ENCODE measurements at places on chromosomes 4 and X.

GRCh38 chr4:186653969-186654368 lies 69.7 kb downstream of the FAT1 start:
- no peak overlapping the region for H3K4me3 ChIP-seq
- no peaks in the 10 kb centered on the region for H3K4me1 ChIP-seq
- no peaks in the 10 kb centered on the region for H3K27me3 ChIP-seq
- no peak for DNase-seq

DNA sequence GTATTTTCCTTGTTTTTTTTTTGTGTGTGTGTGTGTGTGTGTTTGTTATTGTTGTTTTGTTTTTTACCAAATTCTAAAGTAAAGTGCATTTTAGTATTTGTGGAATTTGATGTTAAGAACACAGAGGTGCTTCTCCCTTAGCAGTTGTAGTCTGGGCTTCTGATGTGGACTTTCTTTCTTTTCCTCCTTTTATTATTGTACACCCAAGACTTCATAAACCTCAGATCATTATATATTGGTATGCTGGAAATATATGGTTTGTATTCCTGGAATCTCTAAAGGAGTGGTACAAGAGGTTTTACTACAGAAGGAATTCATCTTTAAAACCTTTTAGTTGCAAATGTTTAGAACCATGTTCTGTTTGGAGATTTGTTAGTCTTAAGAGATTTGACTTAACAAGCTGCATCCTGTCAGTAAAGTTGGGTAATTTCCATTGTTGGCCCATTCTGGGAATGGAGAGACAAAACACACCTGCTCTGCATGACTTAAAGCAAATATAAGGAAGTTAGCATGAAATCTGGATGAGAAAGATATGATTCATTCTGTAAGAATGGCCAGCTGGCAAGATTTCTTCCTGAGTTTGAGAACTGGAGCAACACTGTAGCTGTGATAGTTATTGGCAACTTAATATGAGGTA lies 64.0 kb downstream of the SMAD1 start:
- H3K27me3 ChIP-seq = no peaks in the 10 kb centered on the region
- peak; percentile 98 for DNase-seq
- H3K4me3 ChIP-seq = peak overlapping the region; percentile 30
- peak overlapping the region; percentile 59 for H3K27ac ChIP-seq
- H3K36me3 ChIP-seq = peaks cover 39% of the 10 kb centered on the region
- peaks cover 11% of the 10 kb centered on the region for H3K4me1 ChIP-seq

GRCh38 chr4:75705198-75705977 lies 19.0 kb upstream of the USO1 start:
- DNase-seq = no peak
- H3K27me3 ChIP-seq = no peaks in the 10 kb centered on the region
- no peak overlapping the region for H3K27ac ChIP-seq
- H3K4me3 ChIP-seq = no peak overlapping the region
- H3K4me1 ChIP-seq = no peaks in the 10 kb centered on the region

DNA sequence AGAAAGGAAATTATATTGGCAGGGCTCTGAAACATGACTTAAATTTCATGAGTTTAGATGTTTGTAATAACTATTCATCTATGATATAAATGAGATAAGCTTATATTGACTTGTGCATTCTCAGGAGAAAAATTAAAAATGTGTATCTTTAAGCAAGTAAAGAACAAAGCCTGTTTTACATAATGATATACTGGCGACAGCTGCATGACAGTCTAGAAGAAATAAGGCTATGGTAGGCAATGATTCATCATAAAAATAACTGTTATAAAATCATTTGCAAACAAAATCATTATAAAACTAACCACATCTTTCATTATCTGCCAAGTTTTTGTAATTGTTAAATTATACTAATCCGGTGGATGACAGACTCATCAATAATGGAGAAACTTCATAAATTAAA lies 188.1 kb downstream of the ADAM29 start:
- DNase-seq = no peak
- H3K4me1 ChIP-seq = no peaks in the 10 kb centered on the region
- H3K36me3 ChIP-seq = no peaks in the 10 kb centered on the region

GRCh38 chrX:70016513-70016912 lies 33.2 kb downstream of the AWAT2 start:
- H3K4me3 ChIP-seq = no peak overlapping the region
- H3K27ac ChIP-seq = no peak overlapping the region
- H3K4me1 ChIP-seq = no peaks in the 10 kb centered on the region
- H3K27me3 ChIP-seq = no peaks in the 10 kb centered on the region
- H3K36me3 ChIP-seq = no peaks in the 10 kb centered on the region
- no peak for DNase-seq

- H3K36me3 ChIP-seq = no peaks in the 10 kb centered on the region
- H3K27ac ChIP-seq = no peak overlapping the region
- no peak overlapping the region for H3K4me3 ChIP-seq
- no peaks in the 10 kb centered on the region for H3K27me3 ChIP-seq
- DNase-seq = no peak
Measured at GRCh38 chr4:86660401-86660800, 66.3 kb downstream of the PTPN13 start.

DNA sequence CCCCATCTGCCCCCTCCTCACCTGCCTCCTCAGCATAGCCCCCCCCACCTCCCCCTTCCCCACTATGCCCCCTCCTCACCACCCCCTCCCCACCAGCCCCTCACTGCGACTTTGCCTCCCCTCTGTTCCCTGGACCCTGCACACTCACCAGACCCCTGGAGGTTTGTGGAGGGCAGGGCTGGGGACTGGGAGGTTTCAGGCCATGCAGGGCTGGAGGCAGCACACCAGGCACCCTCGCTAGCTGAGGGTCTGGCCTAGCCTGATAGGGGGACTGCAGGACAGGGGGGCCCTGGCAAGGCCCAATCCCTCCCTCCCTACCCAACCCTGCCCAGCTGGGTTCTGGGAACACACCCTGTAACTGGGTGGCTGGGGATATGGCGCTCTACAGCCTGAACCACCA lies 28.0 kb downstream of the TACC3 start:
- DNase-seq = no peak
- no peak overlapping the region for H3K27ac ChIP-seq
- peaks cover 44% of the 10 kb centered on the region for H3K4me1 ChIP-seq
- H3K4me3 ChIP-seq = no peak overlapping the region
- H3K27me3 ChIP-seq = no peaks in the 10 kb centered on the region

DNA sequence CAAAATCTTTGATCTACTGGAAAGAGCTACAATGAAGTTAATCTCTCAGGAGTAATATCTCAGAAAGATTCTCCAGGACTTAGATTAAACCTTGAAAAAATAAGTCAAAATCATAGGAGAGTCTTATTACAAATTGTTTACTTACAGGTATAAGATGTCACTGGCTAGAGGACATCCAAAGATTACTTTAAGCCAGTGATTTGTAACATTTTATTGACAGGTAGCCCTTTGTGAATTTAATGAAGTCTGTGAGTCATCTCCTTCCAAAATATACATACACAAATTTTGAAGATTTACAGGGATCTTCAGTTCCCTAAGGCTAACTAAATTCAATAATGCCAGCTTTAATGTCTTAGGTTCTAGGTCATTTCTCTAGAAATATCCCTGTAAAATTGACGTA lies 359.7 kb downstream of the EPHA5 start:
- no peaks in the 10 kb centered on the region for H3K36me3 ChIP-seq
- no peak overlapping the region for H3K27ac ChIP-seq
- no peaks in the 10 kb centered on the region for H3K27me3 ChIP-seq
- H3K4me1 ChIP-seq = no peaks in the 10 kb centered on the region
- no peak for DNase-seq

DNA sequence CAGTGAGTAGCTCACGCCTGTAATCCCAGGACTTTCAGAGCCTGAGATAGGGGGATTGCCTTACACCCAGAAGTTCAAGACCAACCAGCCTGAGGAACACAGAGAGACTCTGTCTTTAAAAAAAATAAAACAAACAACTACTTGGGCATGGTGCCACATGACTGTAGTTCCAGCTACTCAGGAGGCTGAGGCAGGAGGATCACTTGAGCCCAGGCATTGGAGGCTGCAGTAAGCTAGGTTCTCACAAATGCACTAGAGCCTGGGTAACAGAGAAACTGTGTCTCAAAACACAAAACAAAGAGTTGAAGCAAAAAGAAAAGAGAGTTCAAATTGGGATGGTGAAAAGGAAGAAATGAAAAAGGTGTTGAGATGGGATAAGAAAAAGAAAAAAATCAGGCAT lies 10.8 kb downstream of the CAMK2D start:
- no peaks in the 10 kb centered on the region for H3K27me3 ChIP-seq
- H3K4me1 ChIP-seq = no peaks in the 10 kb centered on the region
- H3K4me3 ChIP-seq = no peak overlapping the region
- no peaks in the 10 kb centered on the region for H3K36me3 ChIP-seq
- no peak for DNase-seq

GRCh38 chrX:119158226-119158625 lies 30.6 kb upstream of the KIAA1210 start:
- no peak overlapping the region for H3K27ac ChIP-seq
- DNase-seq = no peak
- H3K27me3 ChIP-seq = peaks cover 6% of the 10 kb centered on the region
- H3K4me1 ChIP-seq = no peaks in the 10 kb centered on the region
- no peak overlapping the region for H3K4me3 ChIP-seq
- no peaks in the 10 kb centered on the region for H3K36me3 ChIP-seq

DNA sequence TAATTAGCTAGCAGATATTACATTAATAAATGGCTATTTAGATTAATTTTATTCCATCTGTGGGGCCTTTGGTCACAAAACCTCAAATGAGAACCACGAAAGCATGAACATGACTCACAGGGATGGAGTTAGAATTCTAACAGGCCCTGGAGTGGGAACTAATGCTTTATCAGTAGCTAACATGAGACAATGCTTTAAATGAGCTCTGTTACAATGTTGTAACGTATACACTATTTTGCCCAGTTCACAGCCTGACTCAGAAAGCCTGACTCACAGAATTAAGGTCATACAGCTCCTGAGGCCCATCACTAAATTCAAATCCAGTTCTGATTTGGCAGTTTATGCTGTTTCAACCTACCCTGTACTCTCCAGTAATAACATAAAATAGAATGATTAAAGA lies 23.2 kb downstream of the VEGFC start:
- H3K4me3 ChIP-seq = no peak overlapping the region
- DNase-seq = no peak
- no peak overlapping the region for H3K27ac ChIP-seq
- no peaks in the 10 kb centered on the region for H3K36me3 ChIP-seq

DNA sequence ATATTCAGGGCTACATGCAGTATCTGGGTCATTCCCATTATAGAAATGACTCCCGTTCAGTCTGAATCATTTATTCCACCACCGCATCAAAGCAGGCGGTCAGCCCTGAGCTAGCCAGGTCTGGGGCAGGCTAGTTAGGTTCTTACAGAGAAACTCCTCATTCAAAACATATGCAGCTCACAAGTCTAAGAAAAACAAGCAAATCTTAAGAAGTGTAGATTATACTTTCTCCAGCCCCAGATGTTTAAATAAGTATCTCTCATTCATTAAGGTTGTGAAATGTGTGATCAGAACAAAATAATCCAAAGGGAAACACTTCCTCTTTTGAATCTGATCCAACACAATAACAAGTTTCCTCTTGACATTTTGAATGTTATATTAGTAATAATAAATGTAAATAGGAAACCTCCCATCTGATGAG lies 441.9 kb downstream of the INPP4B start:
- no peak overlapping the region for H3K4me3 ChIP-seq
- H3K36me3 ChIP-seq = peaks cover 4% of the 10 kb centered on the region
- no peaks in the 10 kb centered on the region for H3K27me3 ChIP-seq
- peak overlapping the region; percentile 51 for H3K27ac ChIP-seq

DNA sequence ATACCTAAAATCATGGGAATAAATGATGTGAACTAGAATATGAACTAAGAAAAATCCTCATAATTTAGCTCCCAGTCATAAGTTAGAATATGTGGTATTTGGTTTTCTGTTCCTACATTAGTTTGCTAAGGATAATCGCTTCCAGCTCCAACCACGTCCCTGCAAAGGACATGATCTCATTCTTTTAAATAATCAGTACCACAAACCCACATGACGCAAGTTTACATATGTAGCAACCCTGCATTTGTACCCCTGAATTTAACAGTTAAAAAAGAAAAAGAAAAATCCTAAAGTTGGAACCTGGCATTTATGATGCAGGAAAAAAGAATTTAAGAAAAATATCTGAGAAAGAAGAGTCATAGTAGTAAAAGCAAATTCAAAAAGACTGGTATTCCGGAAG lies 13.3 kb downstream of the UBA6 start:
- no peaks in the 10 kb centered on the region for H3K27me3 ChIP-seq
- peaks cover 17% of the 10 kb centered on the region for H3K36me3 ChIP-seq
- H3K27ac ChIP-seq = no peak overlapping the region
- DNase-seq = no peak
- no peak overlapping the region for H3K4me3 ChIP-seq
